ENCODE measurements at places on chromosomes 2 and 18.

GRCh38 chr18:13620818-13621445 lies 105.4 kb downstream of the FAM210A start:
- DNase-seq: no peak

GRCh38 chr2:46016091-46016490 lies 281.1 kb upstream of the EPAS1 start:
- no peak for DNase-seq

DNA sequence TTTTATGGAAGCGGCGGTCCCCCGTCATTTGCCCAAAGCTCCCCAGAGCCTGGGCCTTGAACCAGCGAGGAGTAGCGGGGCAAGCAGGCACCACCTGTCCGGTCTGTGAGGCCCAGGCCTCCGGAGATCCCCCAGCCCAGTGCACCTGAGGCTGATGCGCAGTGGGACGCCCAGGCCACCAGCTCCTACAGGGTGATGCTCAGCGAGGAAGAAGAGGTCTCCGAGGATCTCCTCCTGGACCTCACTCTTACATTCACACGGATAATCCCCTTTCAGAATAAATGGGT lies 220.2 kb downstream of the NDUFA10 start:
- no peak for DNase-seq

- no peak for DNase-seq
Measured at GRCh38 chr2:73402386-73403103, 16.9 kb downstream of the ALMS1 start.

DNA sequence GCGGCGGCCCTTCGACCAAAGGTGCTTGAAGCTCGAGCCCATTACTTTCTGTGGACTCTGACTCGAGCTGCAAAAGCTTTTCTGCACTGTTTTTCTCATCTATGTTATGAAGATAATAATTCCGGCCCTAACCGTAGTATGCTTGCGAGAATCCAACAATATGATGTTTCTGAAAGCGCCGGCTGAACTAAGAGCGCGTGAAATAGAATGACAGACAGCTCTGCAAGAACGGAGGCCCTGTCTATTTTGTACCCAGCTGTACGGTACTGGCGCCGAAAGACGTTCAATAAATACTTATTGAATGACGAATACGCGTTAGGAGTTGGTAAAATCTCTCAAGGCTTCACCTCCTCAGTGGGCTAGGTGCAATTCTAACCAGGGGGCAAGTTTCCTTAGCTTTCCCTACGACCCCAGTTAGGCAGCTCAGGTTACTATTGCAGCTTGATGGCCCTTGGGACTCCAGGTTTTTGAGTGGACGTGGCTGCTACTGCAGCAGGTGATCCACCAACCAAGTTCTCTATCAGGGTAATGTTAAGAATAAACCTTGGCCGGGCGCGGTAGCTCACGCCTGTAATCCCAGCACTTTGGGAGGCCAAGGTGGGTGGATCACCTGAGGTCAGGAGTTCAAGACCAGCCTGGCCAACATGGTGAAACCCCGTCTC lies 570 bp downstream of the SCRN3 start:
- DNase-seq: no peak

DNA sequence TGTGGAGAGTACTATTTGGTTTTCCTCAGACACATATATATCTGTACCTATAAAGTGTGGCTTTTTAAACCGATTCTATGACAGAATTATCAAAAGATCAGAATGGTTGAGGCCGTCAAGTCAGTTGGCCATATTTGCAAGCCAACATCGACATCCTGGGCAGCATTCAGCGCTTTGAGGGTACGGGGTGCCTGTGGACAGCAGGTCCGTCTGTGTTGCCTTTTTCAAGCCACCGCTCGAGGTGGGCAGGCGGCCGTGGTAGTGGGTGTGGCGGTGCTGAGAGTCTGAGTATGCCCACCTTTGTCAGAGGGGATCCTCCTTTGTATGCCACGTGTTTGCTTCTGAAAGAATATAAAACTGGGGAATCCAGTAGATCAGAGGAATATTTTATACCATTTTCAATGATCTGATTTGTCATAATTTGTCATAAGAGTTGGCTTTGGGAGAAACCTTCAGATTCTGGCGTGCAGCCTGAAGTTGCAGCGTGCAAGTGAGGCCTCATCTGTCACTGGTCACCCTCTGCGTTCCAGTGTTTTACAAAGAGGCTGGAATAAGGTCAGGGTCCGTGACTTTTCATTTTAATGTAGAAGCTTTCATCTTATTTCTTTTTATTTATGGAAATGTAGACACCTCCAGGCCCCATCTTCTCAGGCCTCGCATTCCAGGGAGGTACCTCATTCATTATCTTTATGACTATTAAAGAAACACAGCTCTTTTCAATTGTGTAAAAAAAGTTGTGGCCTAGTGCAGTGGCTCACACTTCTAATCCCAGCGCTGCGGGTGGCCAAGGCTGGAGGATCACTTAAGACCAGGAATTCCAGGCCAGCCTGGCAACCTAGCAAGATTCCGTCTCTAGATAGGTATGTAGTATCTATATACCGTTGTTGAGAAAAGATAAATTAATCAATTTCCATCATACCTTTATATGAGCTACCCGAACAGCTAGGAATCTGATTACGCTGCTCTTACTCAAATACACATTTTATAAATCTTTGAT lies 37.8 kb upstream of the RBM44 start:
- no peak for DNase-seq

DNA sequence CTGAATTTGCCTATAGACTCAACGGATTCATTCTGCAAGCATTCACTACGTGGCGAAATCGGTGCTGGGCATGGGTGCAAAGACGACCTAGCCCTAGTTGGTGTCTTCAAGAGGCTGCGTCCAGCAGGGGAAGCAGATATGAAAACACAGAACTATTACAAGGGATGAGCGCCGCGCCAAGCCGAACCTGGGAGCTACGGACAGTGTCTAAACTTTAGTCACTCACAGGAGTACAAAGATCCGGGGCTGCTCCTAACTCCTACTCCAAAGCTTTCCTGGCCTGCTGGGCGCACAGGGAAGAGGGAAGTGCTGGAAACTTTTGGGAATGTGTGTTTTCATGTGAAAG lies 732 bp upstream of the ANXA4 start:
- no peak for DNase-seq

DNA sequence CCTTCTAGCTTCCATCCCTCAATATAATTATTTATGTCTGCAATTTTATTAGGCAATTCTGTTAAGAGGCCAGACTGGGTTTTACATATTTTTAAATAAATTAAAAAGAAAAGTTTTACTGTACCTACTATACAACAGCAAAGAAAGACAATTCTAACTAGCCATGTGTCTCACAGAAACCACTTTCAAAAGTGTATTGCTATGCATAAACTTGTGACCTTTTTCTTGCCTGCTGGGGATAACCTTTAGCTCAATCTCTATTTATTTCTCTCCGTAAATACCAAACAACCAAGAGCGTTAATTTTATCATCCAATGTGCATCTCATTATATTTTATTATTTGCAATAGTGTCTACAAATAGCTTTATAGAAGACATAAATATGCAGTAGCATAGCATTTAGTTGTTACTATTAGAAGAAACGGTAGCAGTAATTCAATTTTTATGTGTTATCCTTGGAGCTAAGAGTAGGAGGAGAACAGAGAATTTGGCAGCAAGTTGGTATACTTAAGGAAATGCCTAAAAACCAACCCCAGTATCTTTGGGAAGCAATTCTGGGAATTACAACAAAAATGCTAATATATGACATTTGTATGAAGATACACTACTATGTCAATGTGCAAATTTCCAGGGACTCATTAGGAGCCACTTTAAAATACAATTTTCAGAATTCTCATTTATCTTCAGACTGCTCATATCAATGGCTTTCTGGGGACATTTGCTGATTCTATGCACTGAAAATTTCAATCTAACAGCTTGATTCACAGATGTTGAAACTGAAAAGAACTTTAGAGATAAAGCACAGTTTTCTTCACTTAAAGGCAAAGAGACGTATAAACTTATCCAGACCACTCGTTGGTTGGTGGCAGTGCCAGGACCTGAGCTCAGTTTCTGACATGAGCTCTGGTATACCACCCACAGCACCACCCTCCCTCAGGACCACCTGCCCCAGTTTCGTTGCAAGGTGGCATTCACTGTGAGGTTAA lies 23.0 kb upstream of the RTN4 start:
- DNase-seq: no peak

GRCh38 chr18:59488899-59489298 lies 129.8 kb upstream of the LMAN1 start:
- DNase-seq: no peak

DNA sequence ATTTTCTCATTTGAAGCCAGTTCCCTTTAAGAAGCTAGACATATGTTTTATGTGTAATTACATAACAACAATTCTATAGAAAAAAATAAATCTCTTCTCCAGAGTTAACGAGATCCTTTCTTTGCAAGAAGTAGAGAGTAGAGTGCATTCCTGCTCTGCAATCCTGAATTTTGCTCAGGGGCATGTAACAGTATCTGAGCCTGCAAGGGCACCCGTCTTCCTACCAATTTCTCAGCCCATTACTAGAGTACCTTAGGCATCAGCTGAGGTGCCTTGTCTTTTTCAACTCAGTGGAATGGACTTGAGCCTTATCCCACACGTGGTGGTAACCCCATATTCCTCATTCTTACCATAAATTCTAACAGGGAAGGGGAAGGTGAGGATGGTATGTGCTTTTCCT lies 205.9 kb downstream of the IKZF2 start:
- DNase-seq: no peak
